Mesendoderm (in vitro differentiated cells): ENCODE measurements at places on chromosomes 1 and 21.

DNA sequence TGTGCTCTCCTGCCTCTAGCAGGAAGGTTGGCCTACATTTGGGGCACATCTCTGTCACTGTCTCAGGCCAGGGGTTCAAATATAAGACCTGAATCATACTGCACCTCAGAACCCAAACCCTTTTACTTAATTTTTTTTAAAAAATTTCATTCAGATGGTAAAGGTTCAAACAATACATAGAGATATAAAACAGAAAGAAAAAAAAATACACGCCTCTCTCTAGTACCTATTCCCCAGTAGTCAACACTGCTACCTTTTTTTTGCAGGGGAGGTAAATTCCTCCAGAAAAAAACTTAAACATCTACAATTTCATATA, 32.9 kb downstream of the MAPKAPK2 start:
- DNase-seq = no peak

DNA sequence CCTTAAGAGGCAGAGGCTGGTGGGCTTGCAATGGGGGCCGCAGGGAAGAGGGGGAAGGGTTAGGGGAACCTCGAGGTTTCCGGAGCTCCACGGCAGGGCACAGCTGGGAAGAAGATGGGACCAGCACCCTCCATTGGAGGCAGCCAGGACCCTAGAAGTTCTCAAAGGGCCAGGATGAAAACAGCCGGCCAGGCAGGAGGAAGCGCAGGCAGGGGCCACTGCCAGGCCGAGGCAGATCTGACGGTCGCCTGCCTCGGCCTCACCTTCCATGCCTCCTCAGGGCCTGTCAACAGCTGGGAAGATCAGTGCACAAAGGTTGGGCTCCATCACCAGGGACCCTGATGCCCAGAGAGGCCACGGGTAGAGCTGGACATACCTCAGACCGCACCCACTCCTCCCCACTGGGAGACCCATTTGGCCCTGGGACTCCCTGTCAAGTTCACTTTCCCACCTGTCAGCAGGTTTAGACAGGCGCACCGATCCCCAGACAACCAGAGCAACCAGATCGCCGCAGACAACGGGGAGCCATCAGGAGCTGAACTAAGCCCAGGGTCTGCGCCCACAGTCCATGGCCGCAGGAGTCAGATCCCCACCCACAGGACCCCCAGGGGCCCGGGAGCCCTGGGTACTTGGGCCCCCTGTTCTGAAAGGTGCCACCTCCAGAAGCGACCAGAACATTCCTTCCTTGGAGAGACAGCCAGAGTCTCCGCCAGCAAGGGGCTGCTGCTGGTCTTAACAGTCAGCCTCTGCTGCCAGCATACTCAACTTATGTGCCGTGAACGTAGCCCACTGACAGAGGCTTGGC, 2.2 kb downstream of the SLC19A1 start:
- no peak for DNase-seq

DNA sequence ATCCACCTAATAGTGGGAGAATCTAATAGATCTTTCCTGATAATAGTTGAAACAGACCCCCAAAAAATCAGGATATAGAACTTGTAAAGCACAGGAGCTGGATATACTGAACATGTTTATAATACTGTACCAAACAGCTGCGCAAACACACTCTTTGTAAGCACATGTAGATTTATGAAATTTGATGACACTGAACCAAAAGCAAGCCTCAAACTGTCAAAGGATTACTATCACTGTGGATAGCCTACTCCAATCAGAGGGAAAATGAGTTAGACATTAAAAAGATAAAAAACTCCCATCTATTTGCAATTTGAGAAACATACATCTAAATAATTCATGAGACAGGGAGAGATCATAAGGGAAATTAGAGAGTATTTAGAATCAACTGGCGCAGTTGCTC, 26.1 kb downstream of the RCAN3 start:
- no peak for DNase-seq

GRCh38 chr1:202158810-202159533, 1.4 kb downstream of the PTPN7 start:
- DNase-seq = no peak

- no peak for DNase-seq
Measured at GRCh38 chr1:23475134-23475628, 8.8 kb downstream of the ASAP3 start.

GRCh38 chr1:64059556-64059955, 143.9 kb upstream of the UBE2U start:
- no peak for DNase-seq

GRCh38 chr1:241086686-241087085, 270.3 kb downstream of the RGS7 start:
- DNase-seq = peak; percentile 44

- DNase-seq = no peak
Measured at GRCh38 chr1:117388328-117388727, 21.1 kb downstream of the MAN1A2 start.

DNA sequence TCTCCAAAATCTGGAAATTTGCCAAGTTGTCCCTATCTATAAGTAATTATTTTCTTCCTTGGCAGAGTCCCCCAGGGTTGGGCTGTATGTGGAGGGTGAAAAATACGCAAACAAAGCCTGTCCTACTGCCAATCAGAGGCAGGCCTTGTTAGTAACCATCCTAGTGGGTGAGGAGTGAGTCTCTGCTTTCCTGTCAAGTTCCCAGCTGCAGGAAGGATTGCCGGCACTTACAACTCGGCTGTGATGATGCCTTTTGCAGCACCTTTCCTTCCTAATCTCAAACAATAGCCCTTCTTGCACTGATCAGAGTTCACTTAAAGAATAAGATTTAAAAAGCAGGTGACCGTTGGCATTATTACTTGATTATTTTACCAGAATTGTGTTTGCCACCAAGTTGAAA, 31.3 kb upstream of the FGGY start:
- DNase-seq = no peak

- no peak for DNase-seq
Measured at GRCh38 chr1:199550199-199551065, 477.1 kb upstream of the NR5A2 start.

GRCh38 chr1:188247255-188247654, 1418.5 kb downstream of the PLA2G4A start:
- DNase-seq = no peak

- no peak for DNase-seq
Measured at GRCh38 chr21:34869545-34869944, 179.6 kb downstream of the RUNX1 start.

- no peak for DNase-seq
Measured at GRCh38 chr21:38639571-38640354, 141.5 kb upstream of the ERG start.

DNA sequence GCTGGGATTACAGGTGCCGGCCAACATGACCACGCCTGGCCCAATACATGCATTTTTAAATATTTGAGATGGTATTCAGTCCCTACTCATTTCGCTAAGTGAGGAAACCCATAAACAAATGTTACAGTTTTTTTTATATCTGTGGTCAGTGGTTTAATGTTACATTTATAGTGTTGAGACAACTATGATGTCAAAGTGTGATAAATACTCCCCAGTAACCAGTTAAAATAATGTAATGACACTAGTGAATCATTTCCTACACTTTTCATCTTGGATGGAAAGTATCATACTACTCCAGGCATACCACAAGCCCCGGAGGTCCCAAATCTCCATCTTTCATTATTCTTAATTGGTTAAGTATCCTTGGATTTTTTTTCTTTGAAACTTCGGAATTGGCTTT, 87.5 kb upstream of the KIF26B start:
- no peak for DNase-seq

DNA sequence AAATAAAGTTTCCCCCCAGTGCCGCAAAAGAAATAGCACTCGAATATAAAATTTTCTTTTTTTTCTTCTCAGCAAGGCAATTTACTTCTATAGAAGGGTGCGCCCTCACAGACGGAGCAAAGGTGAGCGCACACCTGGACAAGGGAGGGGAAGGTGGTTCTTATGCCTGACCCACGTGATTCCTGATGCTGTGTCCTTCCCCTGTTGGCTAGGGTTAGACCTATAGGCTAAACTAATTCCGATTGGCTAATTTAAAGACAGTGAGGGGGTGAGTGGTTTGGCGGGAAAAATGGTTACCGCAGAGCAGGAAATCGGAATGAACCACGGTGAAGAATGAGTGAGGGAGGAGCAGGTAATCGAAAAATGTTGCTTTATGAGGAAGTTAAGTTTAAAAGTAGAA, 607 bp upstream of the FAAH start:
- peak; percentile 22 for DNase-seq

DNA sequence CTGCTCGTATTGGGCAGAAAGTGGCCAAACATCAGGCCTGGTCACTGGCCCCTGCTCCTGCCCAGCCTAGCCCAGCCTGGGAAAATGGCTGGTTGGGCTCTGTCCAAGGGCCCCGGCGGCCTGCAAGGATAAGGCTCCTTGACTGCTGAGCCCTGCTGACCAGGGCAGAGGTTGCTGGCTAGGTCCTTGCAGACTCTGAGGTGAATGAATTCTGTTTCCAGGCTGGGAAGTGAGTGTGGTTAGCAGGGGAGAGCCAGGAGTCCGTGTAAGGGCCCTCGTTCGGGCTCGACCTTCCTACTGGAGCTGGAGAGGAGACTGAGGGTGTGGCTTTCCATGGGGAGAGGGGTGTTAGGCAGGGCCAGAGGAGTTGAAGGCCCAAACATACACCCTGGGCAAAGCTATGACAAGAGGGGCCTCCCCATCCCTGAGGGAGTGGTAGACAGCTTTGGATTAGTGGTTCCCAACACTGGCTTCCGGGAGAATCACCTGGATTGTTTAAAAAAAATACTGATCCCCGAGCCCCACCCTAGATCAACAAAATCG, 20.6 kb downstream of the CSF1 start:
- DNase-seq = peak; percentile 97

GRCh38 chr1:218433744-218434143, 88.6 kb downstream of the TGFB2 start:
- DNase-seq = no peak

DNA sequence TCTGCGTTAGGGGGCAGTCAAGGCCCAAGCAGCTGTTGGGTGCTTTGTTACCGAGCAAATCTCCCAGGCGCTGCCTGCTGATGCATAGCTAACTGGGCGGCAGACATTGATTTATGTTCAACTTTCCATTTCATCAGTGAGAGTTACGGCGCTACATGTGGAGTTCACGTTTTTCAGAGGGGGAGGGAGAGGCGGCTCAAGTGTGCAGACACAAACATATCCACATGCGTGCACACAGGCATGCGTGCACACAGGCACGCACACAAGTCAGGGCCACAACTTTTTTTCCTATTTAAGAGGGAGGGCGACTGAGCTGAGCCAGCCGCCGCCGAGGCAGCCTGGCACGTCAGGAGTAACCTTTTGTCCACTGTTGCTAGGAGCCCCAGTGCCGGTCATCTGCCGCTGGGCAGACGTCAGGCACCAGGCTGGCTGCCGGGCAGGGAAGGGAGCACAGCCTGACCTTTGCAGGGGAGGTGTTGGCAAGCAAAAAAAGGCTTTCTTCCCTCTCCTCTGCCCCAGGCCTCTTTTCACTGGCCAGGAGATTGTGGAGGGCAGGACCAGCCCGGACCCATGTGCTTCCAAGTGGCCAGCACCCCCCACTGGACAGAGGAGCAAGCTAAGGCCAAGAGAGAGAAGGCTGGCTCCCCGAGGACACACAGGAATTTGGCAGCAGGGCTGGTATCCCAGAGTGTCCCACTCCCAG, 73.3 kb downstream of the MRPL37 start:
- peak; percentile 70 for DNase-seq

DNA sequence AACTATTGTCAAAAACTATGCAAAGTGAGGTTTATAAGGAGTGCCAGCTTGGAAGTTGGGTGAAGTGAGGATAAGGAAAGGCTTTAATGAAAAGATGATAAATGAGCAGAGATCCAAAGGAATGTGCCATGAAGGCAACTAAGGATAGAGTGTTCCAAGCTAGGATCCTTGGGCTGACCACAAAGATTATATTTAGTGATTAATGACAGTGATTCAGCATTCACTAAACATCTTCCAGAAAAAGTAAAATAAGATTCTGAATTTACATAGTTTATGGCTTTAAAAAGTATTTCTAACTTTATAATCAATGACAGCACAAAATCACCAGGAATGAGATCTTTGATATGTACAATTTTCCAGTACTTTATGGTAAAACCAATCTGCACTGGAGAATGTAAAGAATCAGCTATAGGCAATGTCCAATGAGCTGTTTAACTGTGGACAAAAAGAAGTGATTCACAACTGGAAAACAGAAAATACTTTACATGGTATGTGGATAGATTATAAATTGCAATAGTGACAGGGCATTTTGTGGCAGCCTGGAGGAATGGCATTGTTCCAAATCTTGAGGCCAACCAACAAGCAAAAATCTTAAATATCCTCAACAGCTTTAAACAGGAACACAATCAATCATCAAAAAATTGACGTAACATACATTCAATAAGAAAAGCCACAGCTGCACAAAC, 91.2 kb upstream of the KCTD3 start:
- DNase-seq = no peak

- peak; percentile 96 for DNase-seq
Measured at GRCh38 chr1:37556712-37557196, at the start of gene DNALI1. Gene DNALI1 (plus strand): TSS chr1:37556940. CDS start chr1:37556995, 55 bp downstream.

GRCh38 chr1:207826557-207827487, 75.0 kb downstream of the CD46 start:
- no peak for DNase-seq

DNA sequence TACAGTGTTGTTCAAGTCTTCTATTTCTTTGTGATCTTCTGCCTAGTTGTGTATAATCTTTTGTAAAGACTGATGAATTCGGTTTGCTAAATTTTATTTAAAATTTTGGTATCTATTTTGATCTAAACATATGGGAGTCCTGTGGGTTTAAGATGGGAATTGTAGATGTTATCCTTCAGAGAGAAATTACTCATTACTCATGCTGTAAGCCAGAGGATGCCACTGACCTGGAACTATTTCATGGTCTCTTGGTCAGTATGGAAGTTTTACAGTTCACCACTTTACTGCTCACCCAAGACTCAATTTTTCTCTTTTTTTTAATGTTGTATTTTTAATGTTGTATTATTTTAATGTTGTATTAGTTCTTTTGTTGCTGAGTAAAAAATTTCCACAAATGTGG, 138.6 kb upstream of the B3GALT2 start:
- DNase-seq = no peak

DNA sequence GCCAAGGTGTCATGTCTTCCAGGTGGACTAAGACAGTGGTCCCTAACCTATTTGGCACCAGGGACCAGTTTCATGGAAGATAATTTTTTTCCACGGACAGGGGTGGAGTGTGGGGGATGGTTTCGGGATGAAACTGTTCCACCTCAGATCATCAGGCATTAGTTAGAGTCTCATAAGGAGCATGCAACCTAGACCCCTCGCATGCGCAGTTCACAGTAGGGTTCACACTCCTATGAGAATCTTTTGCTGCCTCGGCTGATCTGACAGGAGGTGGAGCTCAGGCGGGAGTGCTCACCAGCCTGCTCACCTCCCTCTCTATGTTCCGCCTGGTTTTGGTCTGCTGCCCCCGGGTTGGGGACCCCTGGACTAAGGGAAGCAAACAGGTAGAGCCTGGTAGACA, 30.9 kb downstream of the LGR6 start:
- DNase-seq = no peak

- no peak for DNase-seq
Measured at GRCh38 chr1:207282496-207283380, 38.7 kb upstream of the CD55 start.

GRCh38 chr21:43786300-43786806, 3.0 kb upstream of the RRP1 start:
- no peak for DNase-seq

DNA sequence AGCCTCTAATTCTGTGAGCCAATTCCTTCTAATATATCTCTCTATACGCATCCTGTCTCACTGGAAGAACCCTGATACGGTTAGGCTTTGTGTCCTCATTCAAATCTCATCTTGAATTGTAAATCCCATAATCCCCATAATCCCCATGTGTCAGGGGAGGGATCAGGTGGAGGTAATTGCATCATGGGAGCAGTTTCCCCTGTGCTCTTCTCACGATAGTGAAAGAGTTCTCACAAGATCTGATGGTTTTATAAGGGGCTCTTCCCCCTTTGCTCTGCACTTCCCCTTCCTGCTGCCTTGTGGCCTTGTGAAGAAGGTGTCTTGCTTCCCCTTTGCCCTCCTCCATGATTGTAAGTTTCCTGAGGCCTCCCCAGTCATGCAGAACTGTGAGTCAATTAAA, 116.1 kb downstream of the MRPS6 start:
- DNase-seq = peak; percentile 56
